Progenitor cell of endocrine pancreas (in vitro differentiated cells): ENCODE measurements at places on chromosomes 3 and 15. TPM values are rescaled to one million over a fixed set of nuclear protein-coding genes. Genes with fewer than 3 reads are reported as not detected.

MRPS25 gene
- total RNA-seq: 49.0 and 59.3 TPM in 2 replicates

EXD1 gene
- total RNA-seq: not detected in 2 replicates

ZNF662 gene
- 0.40 and 0.65 TPM in 2 replicates for total RNA-seq

CHMP2B gene
- total RNA-seq: 30.9 and 34.9 TPM in 2 replicates
